ENCODE measurements at places on chromosomes 7 and 10.
A peak's percentile ranks its signal among the peaks of the same experiment; 100 is the strongest.

DNA sequence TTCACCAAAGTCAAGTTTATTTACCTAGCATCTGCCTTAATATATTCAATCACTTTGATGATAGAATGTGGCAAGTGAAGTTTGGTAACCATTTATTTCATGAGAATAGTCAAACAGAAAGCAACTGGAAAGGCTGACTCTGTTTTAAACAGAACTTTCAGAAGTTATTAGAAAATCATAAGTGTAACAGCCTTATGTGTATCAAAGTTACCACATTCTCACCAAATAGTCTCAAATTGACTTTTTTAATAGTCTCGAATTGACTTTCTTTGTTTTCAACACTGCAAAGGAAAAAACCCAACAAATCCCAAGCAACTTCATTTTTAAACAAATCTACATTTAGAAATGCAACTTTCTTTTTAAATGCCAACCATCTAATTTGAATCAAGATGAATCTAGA is 29.5 kb downstream of the NAMPT start:
- DNase-seq, result no peak

DNA sequence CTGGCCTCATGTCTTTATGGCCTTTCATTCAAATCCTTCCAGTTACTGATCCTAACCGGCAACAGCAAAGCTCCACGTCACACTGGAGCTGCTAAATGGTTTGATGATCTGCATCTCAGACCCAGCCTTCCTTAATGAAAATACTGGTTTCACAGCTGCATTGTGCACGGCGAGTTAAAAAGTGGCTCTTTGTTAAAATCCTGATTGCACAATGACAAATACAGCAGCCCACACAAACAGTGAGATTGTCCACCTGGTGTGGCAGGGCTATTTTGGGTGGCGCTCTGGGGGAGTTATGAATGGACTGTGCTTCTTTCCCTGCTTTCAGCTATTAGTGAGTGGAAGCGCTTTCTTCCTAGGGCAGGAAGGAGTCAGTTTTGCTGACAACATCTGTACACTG is 63.4 kb upstream of the C1QL3 start:
- DNase-seq, result no peak

DNA sequence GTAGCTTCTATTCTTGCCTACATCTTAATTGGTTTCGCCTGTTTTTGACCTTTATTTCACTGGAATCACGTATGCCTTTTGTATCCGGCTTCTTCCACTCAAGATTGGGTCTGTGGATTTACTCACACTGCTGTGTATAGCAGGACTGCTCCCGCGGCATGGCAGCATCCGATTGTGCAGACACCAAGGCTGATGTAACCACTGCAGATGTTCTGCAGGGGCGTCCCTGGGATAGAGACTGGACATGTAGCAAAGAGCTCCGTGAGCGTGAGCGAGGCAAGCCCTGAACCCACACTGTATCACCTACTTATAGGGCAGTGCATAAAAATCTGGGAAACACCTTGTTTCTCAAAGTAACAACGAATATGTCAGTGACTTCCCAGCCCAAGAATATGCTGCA is 11.4 kb upstream of the IDI2 start:
- DNase-seq, result no peak

DNA sequence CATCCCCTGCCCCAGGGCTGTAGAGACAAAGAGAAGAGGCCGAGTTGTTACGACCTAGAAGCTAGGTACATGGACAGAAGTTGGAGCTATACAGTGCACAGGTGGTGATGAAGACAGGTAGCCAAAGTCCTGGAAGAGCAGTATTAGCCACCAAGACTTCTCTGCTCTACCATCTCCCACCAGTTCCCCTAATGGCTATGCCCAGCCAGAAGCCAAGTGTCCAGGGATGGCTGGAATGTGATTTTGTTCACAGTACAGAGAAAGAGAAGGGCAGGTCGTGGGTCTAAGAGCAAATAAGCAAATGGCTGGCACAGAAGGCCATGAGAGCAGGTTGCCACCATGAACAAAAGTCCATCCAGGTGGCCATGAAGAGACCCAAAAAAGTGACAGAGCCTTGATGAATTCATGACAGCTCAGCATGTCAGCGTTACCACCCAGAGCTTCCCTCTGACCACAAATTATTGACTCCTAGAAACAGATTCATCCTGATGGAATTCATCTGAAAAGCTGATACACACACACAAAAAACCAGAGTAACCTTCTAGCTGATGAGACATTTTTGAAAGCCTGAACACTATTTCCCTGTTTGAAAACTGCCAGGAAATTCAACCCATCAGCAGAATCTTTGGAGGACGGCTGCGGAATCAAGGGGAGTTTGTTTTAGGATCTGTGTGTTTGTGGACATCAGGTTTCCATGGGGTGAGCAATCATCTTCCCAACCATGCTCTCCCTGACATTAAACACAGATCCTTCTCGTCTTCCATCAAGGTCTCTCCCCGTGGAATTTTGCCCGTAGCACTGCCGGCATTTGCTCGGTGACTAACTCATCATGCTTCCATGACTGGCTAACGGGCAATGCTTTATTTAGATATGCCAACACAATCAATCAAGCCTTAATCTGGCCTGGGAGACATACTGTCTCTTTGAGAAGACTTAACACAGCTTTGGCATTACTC is 906.7 kb upstream of the AUTS2 start:
- no peak for DNase-seq

GRCh38 chr7:25259487-25260243 is 31.4 kb upstream of the NPVF start:
- DNase-seq, result peak; percentile 43

DNA sequence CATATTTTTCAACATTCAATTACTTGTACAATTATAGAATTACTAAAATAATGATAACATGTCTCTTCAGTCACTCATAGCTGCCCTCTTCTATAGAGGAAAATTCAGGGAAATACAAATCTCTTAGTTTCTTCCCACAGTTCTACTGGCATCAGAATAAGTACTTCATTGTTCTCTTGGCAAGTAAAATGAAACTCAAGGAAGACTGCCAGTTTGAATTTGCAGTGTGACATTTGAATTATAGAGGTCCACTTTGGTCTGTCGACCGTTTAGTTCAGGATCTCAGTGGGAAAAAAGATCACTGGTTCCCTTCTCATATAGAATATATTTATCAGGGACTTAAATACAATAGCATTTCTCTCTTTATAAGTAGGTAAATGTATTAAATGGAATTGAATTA is 114.5 kb downstream of the PON1 start:
- DNase-seq, result no peak

GRCh38 chr10:57880446-57881227 is 387.1 kb downstream of the IPMK start:
- no peak for DNase-seq

DNA sequence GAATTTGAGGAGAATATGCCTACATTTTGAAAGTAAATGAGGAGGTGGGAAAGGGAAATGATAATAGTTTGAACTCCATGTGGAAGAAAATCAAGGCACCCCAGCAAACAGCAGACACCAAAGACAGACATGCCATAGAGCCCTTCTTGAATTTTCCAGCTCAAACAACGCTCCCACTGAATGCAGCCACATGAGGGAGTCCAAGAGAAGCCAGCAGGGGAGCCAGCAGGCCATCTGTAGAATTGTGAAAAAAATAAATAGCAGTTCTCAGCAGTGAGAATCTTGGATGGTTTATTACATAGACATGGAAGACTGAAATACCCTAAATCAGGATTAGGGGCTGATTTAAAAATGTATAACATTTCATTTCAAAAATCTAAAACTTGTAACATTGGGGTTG is 1567.3 kb upstream of the LRRTM3 start:
- DNase-seq, result no peak

- DNase-seq, result no peak
These were observed 674.3 kb downstream of the INHBA start for GRCh38 chr7:41028580-41028979.

- DNase-seq, result no peak
These were observed 362.2 kb upstream of the SHH start for GRCh38 chr7:156174428-156174827.

All from NCI-H2081 treated with DMSO at 0.1 percent for 48 hours (cell line).